Ascending aorta (tissue), 2 donors: ENCODE measurements at places on chromosomes 7 and 10.

GRCh38 chr10:43350686-43351085 lies 20.8 kb upstream of the FXYD4 start:
- DNase-seq = no peak

GRCh38 chr10:113063043-113063967 lies 113.3 kb downstream of the TCF7L2 start:
- no peak for DNase-seq

GRCh38 chr10:122980209-122981065 lies at the start of gene PSTK:
PSTK (plus strand) TSS chr10:122980401; CDS start chr10:122980480, 79 bp downstream.
- peak; percentile 31 for DNase-seq

DNA sequence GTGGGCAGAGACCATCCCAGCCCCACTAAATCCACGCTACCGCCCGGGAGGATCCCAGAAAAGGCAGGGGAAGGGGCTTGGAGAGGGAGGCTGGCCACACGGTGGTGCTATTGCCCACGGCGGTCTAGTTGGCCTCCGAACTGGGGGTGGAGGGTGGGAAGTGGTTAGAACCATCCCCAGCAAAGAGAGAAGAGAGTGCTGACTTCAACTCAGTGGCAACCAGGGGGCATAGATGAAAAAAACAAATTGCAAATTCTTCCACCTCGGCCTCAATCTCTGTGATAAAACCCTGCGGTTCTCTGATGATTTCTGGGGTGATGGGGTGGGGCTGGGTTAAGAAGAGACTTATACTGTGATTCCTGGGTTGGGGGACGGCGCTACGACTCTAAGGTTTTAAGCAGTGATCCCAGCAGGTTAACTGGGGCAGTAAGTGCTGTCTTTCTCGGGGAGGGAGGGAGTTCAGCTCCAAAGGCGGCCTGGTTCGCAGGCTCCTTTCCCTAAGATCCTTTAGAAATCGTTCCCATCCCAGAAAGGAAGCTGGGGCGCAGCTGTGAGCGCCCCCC lies 154.5 kb upstream of the LYZL2 start:
- DNase-seq = peak; percentile 92

DNA sequence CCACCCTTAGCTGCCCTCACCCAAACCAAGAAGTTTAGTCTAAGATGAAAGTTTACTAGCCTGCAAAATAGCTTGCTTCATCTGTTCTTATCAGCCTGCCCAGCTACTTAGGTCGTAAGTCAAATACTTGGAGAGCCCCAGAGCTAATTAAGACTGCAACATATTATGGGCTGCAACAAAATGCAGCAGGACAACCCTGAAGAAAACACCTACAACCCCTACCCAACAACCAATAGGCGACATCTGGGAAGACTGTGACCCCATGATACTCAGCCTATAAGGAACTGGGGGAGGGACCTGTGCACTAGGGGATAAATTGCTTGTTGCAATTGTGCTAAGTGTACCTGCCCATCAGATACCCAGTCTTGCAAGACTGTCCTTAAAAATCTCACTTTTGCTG lies 64.1 kb downstream of the LYZL2 start:
- no peak for DNase-seq

DNA sequence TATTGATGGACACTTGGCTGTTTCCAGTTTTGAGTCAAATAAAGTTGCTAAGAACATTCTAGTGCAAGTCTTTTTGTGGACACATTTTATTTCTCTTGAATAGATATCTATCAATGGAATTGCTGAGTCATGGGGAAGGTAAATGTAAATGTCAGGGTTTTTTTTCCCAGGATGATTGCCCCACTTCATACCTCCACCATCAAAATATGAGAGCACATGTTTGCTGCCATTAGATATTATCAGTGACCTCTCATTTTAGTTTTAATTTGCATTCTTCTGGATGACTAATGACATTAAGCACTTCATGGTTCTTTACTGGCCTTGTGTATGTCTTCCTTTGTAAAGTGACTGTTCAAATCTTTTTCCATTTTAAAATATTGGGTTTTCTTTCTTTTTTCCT lies 45.7 kb downstream of the PAPSS2 start:
- no peak for DNase-seq

- DNase-seq = no peak
Measured at GRCh38 chr10:113927440-113927839, 73.0 kb downstream of the NHLRC2 start.

GRCh38 chr10:33537066-33537465 lies 202.6 kb upstream of the NRP1 start:
- DNase-seq = no peak

DNA sequence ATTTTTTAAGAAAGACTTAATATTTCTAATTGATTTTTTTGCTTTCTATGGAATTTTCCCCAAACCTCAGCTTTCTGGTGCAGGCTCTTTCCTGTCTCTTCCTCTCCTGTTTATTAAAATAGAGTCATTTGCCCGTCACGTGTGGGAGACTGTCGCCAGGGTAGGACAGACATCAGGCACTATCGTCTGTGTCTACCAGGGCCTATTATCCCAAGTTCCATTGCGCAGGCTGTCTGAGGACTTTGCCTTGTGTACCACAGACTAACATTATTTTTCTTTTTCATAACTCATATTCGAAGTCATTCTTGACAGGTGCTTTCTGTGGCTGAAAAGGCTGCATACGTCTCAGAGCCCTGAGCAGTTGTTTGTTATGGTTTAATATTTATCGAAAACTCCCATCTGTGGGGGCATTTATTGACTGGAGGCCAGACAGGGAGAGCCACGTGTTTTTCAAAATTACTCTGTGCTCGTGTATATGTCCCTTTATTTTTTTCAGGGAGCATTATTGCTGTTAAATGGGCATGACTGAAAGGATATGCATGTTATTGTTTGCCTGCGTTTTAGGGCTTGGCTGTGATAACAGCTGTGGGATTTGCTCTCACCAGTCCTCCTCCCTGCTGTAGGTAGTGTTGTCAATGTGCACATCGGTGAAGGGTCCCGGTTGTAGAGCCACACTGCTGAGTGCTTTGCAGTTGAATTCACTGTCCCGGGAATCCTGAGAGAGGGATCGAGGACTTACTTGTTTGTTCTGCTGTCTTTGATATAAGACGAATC lies 89.8 kb downstream of the CAMK1D start:
- DNase-seq = no peak

GRCh38 chr10:119441151-119441821 lies 101.2 kb downstream of the RGS10 start:
- no peak for DNase-seq

DNA sequence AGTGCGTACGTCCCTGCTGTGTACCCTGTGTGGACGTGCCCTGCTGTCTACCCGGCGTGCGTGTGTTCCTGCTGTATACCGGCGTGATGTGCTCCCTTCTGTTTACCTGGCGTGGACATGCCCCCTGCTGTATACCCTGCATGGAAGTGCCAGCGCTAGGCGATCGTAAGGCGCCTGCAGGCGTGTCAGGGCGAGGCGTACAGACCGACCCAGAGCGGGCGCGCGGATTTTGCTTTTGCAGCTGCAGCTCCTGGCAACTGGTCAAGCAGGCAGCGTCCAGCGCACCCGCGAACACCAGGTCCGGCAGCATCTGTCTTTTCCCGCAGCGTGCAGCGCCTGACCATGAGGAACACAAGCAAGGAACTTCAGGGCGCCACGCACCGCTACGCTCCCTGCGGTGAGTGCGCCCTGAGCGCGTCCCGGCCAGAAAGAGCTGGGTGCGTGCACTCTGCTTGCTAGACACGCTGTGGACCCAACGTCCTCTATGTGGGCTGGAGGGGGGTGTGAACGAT lies 680 bp downstream of the C7orf57 start:
- no peak for DNase-seq
